Activated CD4-positive, alpha-beta T cell treated with anti-CD3 and anti-CD28 coated beads, Interleukin-10, Interleukin-2, amounts not matched to agents 100 ng/mL and 50 ng/mL, durations not matched to agents 16 hours and 8 hours (primary cell): ENCODE measurements at places on chromosomes 11 and 22.

DNA sequence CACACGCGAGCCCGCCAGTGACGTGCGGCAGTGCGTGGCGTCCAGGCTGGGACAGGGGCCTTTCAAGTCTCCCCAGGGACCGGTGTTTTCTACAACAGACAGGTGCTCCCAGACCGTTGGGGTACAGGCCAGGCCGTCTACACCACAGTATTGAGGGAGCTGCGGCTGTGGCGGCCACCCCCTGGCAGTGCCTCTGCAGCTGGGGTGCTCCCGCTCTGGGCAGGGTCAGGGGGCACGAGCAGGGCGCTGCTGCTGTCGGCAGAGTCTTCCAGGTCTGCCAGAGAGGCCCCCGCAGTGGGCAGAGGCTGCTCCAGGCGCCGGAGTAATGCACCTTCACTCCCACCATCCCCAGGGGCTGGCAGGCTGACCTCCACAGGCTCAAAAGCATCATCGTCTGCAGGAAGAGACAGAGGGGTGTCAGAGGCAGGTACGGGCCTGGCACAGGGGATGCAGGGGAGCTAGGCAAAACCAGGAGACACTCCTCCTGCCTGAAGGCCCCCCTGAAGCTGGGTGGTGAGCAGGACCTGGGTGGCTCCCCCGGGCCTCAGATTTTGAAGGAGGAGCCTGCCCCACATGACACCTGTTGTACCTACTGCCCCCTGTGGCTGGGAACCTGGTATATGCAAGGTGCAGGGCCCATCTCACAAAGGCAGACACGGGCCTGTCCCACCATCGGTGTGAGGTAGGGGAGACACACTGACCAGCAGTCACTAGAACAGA, 83.3 kb downstream of the DGCR2 start:
- DNase-seq, result no peak

DNA sequence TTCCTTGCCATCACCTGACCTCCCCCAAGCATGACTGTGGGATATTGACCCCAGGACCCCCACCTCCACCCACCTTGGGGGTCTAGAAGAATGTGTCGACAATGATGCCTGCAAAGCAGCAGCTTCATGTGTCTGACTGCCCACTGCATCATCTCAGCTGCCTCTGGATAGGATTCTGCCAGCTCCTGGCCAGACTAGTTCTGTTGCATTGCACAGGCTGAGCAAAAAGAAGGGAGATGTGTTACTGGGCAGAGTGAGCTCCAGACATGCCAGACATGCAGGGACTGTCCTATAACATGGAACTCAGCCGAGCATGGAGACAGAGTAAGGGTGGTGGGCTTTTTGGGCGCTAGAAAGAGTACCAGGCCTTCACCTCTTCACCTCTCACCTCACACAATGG, 36.7 kb downstream of the FBXO7 start:
- no peak for DNase-seq

GRCh38 chr11:62444236-62444833, 25.5 kb downstream of the SCGB1A1 start:
- peak; percentile 55 for DNase-seq

GRCh38 chr11:32939046-32939445, 46.4 kb downstream of the QSER1 start:
- no peak for DNase-seq

DNA sequence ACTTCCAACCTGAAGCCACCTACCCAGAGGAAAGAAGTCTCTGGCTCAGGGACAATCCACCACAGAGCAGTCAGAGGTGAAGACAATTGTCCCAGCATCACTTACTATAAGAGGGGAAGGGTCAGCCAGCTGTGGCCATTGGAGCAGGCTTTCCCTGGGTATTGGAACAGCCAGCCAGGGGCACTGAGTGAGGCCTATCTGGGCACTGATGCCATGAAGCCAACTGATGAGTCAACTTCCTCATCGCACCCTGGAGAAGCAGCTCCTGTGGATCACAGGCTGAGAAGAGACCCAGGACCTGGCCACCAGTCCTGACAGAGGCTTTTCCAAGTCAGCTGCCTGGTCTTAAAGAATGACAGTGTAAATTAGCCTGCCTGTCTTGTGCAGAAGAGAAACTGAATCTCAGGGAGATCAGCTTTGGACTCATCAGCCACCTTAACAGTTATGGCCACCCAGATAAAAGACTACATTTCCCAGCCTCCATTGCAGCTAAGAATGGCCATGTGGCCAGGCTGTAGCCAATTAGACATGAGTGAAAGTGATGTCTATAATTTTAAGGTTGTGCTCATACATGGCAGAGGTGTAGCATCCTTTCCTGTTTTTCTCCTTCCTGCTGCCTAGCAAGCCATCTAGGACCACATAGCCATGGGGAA, 19.0 kb downstream of the CHST1 start:
- peak; percentile 38 for DNase-seq

- DNase-seq, result no peak
Measured at GRCh38 chr11:111402411-111402810, 23.3 kb upstream of the POU2AF1 start.

GRCh38 chr11:123304828-123305466, 109.9 kb upstream of the CLMP start:
- peak; percentile 21 for DNase-seq

- no peak for DNase-seq
Measured at GRCh38 chr11:66539870-66540213, 6.0 kb downstream of the ZDHHC24 start.

DNA sequence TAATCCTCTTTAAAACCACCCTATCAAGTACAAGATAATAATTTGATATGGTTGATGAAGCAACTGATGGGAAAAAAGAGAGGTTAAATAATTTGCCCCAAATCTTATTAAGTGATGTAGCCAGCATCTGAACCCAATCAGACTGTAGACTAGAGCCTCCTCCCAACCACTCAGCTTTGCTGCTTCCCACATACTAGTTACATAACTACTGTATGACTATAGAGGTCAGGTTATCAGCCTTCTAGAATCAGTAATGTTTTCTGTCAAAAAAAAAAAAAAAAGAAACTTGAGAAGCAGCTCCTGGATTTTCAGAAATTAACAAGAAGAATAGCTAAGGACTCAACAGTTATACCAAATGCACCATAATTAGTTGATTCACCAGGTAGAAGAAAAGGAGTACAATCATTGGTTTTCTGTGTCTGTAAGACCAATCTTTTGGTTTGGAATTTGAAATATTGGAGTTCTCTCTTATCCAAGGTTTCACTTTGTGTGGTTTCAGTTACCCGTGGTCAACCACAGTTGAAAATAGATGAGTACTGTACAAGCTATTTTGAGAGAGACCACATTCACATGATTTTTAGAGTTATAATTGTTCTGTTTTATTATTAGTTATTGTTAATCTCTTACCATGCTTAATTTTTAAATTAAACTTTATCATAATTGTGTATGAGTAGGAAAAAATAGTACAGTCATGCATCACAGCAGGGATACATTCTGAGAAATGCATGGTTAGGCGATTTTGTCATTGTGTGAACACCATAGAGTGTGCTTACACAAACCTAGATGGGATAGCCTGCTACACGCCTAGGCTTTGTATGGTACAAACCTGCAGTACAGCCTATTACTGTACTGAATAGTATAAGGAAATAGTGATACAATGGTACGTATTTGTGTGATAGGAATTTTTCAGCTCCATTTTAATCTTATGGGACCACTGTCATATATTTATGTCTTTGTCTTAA, 72.2 kb downstream of the PDHX start:
- DNase-seq, result peak; percentile 34

- no peak for DNase-seq
Measured at GRCh38 chr11:88040148-88040496, 135.1 kb downstream of the RAB38 start.

GRCh38 chr11:69823641-69824265, 4.5 kb upstream of the FGF3 start:
- no peak for DNase-seq

DNA sequence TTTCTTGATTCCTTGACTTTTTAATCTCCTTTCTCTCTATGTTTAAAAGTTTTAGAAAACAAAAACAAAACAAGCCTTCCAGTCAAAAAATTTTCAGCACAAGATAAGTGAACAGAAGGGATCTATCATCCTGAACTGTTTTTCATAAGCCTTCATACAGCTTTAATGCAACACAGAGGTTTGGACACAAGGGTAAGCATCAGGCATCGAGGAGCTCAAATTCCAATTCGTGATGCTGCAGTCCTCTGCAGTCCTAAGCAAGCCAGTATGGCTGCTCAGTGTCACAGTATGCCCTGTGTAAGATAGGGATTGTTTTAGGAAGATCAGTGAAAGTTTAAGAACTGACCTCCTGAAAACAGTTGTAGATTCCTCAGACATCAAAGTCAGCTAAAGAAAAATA, 740.9 kb downstream of the NTM start:
- no peak for DNase-seq

DNA sequence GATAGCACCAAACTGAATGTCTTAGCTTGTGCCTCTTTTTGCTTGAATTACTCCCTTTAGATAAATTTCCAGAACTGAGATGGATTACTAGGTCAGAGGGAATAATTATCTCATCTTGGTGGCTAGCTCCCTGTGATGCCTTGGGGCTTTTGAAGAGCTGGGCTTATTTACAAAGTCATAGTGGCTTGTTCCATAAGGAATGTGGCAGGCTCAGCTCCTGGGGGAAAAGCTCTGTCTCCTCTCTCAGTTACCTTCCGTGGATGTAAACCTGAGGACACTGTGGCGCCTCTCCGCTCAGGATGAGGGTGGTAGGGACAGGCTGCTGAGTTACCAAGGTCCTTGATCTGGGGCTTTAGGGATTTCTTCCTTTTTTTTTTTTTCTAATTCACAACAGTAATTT, 121.7 kb downstream of the PARVA start:
- no peak for DNase-seq

DNA sequence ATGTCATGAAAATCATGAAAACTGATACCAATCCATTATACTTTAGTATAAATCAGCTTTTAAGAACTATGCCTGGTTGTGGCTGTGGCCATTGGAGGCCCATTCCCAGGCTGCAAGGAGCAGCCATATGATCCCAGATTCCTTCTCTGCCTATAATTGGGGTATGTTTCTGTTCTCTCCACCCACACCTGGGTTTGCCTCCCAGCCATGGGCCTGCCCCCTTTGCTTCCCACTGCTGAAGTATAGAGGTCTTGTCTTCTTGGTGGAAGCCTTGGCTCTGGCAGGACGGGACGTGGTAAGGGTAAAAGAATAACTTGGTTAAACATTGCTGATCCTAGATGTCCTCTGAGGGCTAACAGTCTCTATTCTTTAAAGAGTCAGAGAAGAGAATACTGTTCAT, 2.4 kb downstream of the MICAL2 start:
- no peak for DNase-seq

DNA sequence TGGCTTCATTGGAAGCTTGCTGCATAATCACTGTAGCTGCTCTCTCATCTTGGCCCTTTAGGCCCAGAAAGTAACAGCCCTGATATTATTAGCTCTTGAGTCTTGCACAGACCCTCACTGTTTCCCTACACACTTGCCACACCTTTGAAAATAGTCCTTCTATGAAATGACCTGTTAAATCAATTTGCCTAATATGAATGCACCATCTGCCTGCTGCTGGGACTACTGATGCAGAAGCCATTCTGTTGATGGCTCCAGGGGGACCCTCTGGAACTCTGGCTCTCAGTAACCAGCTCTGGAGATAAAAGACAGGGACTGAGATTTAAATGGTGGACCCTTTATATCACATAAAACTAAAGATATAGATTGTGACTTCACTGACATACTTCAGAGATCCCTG, 14.7 kb upstream of the AMPD3 start:
- no peak for DNase-seq

- DNase-seq, result no peak
Measured at GRCh38 chr11:5737670-5738392, 1.6 kb downstream of the OR56B1 start.

DNA sequence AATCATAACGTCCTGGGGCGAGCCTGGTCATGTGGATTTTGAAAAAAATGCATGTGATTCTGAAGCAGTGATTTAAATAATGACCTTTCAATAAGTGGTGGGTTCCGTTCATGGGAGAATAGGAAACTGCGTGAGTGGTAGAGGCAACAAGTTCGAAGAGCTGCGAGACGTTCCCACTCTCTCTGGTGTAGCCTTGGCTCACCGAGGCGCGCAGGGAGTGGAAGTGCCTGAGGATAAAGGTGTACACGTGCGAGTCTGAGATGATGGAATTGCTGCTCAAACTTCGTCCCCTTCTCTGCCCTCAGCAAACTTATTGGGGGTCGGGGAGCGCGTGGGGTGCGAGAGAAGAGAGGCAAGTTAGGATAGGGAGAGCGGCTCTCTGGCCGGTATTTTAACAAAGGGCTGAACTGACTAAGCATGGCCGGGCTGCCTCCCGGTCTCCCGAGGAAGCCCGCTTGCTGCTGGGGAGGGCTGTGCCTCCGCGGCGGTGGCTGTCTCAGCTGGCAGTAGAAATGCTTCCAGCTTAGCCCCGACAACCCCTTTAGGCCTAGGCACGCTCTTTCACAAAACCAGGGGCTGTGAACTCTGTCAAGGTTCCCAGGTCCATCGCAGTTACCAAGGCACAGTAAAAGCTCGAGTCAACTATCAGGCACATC, 875 bp upstream of the STT3A start:
- DNase-seq, result peak; percentile 40

GRCh38 chr11:87926250-87926970, 248.8 kb downstream of the RAB38 start:
- peak; percentile 3 for DNase-seq

DNA sequence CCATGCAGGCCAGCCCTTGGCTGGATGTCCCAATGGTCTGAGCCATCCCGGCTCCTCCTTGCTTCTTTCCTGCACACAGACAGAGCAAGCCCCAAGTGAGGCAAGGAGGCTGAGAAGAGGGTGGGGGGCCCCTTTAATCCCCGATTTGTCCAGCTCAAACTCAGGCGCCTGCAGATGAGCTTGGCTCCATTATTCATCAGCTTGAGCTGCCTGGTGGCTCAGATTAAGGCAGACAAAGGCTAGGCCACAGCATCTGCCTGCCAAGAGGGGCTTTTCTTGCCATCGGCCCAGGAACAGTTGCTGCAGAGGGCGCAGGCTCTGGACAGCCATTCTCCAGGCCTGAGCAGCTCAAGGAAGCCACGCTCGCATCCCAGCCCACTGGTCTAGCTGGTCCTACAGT, 35.4 kb downstream of the LMO1 start:
- no peak for DNase-seq

DNA sequence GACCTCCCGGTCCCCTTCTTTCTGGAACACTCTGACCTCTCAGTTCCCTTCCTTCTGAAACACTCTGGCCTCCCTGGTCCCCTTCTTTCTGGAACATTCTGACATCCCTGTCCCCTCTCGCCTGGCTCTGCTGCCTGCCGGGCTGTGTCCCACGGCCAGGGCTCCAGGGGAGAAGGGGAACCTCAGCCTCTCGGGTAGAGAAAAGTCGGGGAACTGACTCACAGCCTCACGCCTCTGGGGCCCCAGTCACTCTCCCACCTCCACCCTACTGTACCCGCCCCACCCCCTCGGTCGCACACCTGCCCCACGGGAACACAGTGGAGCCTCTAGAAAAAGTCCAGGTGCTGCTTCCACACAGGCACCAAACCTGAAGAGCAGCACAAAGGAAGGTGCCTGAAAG, 93.3 kb downstream of the BRD1 start:
- no peak for DNase-seq

DNA sequence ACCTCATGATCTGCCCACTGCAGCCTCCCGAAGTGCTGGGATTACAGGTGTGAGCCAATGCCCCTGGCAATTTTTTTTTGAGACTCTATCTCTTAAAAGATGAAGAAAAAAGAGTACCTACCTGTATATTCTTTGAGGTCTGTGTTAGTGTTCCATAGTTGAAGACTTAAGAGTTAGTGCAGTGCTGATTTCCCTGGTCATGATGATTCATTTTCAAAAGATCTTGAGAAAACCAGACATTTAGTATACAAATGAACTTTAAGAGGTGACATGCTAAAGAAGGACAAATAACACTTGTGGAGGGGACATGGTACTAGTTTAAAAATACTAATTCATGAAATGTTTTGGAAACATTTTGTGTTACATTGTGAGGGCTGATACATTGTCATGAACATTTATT, 17.7 kb downstream of the CBL start:
- DNase-seq, result no peak

GRCh38 chr11:94788396-94788795, 20.2 kb downstream of the AMOTL1 start:
- no peak for DNase-seq
